Stimulated activated CD4-positive, alpha-beta T cell treated with anti-CD3 and anti-CD28 coated beads, Interleukin-1b, Interleukin-23, amount 100 ng/mL, for 1 hour (primary cell): ENCODE measurements at places on chromosomes 1 and 21.

DNA sequence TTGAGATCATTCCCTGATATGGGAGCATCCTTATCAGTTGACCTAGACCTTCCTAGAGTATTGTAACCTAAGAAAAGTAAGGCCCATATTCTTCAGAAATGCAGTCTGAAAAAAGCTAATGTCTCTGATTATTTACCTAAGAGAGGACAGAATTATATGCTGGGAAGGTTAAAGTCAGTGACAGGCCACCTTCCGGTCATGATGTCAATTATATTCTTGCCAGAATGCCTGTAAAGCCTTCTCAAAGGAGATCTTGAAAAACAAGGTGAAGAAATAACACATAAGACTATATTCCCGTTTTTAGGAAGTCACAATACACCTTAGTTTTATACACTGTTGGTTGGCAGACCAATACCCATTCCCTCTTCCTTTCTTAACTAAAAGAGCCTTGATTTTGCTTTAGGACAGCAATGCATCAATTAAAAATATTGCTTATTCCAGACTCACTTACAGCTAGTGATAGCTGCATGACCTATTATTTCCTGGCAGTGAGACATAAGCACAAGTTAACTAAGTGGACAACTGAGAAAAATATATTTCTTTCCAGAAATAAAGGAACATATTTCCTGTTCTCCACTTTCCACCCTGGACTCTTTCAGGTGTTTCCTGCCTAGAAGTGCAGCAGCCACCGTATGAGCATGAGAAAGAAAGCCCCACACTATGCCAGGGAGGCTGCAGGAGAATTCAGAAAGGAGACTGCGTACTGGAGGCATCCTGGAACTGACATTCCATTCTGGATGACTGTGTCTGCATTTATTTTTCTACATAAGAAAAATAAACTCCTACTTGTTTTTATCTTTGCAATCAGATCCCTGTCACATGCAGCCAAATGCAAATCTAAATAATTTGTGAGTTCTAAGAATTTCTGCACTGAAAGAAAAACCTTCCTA lies 332.9 kb upstream of the PTBP2 start:
- no peak for DNase-seq

- no peak for DNase-seq
Observed at GRCh38 chr21:42433946-42434551, 30.3 kb downstream of the UBASH3A start.

DNA sequence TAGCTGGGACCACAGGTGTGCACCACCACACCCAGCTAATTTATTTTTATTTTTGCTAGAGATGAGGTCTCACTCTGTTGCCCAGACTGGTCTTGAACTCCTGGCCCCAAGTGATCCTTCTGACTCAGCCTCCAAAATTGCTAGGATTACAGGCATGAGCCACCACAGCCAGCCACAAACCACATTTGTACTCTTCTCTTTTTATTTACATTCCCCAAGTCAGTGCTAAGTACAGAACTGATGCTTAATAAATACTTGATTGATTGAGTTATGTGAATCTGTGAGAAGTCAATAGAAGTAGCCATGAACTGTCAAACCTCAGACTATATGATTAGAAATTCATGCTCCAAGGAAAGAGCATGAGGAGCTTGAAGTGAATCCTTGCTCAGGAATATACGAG lies 48.5 kb upstream of the S1PR1 start:
- no peak for DNase-seq

DNA sequence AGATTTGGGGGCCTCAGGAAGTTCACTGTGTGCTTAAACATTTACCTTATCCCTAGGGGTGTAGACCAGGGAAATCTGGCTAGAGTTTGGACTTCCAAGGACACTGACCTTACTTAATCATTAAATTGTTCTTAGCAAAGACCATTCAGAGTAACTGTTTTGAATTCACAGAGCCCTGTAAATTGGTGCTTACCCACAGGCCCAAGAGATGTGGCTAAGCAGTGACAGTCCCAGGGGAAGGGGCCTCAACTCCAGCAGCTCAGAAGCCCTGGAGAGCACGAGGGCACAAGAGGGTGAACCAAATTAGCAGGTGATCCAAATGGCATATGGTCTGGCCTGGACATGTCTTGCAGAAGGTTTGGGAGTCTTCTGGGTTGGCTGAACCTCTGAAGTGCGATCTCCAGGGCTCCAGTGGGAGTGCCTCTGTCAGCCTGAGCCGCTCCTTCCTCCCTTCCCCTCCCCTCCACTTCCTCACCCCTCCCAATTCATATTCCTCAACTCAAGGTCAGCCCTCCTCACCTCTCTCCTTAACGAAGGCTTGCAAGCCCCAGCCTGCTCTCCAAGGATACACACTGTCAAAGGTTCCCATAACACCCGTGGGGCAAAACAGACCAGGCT lies 4.3 kb downstream of the PAQR7 start:
- no peak for DNase-seq

DNA sequence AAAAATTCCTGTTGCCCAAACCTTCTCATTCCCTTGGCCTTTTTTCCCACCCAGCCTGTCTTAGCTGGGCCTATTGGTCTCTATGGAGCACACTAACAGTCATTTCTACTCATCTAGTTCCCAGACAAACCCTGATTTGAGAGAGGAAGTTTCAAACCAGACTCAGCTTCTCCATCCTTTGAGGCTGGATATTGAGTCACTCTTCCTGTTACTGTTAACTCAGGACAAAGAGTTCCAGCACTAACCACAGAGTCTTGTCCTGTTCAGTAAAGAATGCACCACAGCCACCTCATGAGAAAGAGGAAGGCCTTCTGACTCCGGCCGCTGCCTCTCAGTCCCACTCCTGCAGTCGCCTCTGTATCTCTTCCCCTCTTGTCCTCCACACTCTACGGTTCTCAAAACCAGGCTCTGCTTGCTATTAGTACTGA lies 137.8 kb downstream of the PTPRC start:
- DNase-seq = no peak

- no peak for DNase-seq
Observed at GRCh38 chr1:57803586-57803985, 379.7 kb upstream of the DAB1 start.

DNA sequence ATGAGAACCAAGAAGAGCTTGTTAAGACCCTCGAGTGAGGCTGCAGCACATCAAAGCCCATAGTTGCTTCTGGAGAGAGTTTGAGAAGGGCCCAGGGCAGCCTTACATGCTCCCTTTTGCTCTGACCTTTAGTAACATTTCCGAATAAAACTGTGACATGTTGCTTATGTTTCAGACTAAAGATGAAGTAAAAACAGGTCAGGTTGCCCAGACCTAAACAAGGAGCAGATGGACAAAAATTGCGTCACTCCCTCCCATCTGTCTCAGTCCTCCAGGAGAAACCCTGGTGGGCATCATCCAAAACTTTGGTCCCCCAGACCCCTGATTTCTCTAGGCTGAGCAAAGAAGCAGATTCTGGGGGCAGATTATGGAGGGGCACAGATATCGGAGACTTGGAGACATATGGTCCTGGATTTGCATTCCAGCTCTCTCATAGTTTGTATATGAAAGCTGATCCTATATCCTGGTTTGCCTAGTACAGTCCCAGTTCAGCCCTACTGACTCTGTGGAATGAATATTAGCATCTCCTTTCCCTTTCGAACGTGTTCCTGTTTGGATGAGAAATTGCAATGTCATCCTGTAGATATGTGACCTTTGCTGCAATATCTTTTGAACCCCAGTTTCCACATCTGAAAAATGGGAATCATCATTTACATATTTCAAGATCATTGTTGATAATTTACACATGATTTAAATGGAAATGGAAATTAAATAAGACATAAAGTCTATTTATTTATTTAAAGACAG lies 304.9 kb upstream of the USP24 start:
- DNase-seq = no peak

- no peak for DNase-seq
Observed at GRCh38 chr1:118275472-118276115, 90.6 kb upstream of the SPAG17 start.

GRCh38 chr1:70840260-70840953 lies 207.2 kb downstream of the PTGER3 start:
- no peak for DNase-seq

DNA sequence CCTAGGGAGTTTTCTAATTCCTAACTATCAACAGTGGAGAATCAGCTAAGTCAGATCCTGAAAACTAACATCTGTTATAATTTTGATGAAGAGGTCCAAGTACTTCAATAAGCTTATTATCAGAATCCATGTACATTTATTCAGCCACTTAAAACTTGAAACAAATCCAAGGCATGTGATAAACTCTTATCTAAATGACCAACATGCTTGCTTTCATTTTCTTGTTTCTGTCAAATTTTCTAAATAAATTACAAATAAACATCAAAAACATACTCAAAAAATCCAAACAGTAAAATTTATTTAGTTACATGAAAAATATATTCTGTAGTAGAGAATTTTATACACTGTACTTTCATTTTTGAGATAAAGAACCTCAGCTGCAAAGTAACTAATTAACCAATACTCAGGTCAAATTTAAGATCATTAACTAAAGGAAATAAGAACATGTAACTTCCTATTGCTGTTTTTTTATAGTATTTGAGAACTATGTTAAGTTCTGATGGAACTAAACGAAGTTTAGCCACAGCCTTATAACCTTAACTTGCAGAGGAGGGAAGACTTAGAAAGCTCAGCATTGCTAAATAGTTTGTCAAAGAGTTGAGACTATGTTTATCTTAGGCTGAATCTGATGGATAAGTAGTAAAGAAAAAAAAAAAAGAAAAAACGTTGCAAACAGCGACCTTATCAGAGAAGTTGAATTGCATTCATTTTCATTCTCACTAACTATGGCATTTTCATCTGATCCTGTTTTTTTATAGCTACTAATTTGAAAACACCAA lies 44.9 kb downstream of the SYNJ1 start:
- DNase-seq = no peak

DNA sequence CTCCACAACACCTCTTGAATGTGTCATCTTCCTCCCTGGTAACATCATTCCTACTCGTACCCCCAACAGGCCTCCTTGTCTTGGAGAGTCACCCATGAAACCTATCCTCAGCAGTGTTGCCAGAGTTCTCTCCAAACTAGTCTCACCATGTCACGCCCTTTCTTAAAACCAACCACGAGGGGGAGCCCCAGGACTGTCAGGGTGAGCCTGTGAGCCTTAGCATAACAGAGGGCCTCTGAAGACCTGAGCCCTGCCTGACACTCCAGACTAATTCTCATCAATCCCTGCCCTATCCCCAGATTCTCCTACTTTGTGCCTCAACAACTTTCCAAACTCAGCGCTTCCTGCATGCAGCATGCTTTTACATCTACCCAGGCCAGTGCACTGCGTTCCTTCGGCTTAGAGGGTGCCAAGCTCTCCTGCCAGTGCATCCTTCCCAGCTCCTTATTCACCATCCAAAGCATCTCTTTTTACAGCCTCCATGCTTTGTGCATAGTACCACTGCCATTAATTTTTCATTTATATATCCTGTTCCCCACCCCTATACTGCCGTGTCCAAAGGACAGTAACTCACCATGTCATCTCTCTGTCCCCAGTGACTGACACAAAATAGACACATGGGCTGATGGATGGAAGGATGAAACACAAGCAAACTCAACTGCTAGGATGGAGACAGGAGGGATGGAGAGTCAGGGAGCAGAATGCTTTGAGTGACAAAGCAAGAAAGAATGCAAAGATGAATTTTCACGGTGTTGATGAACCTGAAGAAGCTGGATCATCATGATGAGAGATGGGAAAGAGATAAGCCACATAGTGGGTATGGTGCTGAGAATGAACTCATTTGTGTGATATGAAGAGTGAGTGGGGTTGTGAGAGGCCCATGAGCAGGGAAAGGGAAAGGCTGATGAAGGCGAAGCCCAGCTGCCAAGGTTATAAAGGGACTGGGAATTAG lies 34.0 kb downstream of the ZNF697 start:
- no peak for DNase-seq
